ENCODE measurements at places on chromosomes 12 and 14.

DNA sequence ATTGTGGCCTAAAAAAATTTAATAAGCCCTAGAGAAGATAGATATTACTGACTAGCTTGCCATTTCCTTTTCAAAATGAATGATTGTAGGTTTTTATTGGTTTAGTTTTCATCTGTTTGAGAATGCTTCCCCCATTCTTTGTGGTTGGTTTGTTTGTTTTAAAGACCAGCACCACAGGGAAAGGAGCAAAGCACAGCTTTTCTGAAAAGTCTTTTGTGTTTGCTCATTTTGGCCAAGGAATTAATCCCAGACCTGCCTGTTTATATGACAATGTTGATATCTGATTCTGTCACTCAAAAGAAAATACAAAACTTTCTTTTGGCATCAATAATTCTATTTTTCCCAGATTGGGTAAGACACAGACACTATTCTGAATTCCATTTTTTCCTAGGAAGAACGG, 312.5 kb upstream of the FLRT2 start:
- no peak for DNase-seq

DNA sequence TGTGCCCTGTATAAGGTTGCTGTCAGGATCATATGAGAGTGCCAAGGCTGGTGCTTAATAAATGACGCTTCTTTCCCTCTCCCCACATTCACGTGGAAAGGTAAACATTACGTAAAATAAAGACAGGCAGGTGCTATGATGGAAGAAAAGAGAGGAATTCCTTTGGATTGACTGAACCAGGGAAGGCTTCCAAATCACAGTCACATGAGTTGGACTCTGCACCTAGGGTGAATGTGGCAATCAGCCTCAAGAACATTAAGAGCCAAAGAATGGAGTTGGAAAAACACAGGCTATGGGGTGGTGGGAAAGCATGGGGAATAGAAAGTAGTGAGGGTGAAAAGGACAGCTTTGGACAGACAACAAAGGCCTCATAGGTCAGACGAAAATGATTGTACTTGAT, 473.1 kb downstream of the VRK1 start:
- peak; percentile 85 for DNase-seq

GRCh38 chr12:82665142-82665923, 21.4 kb upstream of the TMTC2 start:
- DNase-seq: no peak

- no peak for DNase-seq
Observed at GRCh38 chr12:8779281-8779680, 43.1 kb upstream of the A2ML1 start.

- DNase-seq: no peak
Observed at GRCh38 chr14:67425608-67426007, 13.6 kb upstream of the PLEK2 start.

DNA sequence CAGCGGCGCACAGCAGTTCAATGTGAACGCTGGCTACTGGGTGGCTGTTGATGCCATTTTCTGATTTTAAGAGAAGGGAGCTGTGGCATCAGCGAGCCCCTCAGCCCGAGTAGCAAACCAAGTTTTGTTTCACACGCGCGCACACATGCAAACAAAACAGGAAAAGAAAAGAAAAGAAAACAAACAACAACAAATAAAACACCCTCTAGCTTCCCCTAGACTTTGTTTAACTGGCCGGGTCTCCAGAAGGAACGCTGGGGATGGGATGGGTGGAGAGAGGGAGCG, 540 bp downstream of the PAX9 start:
- DNase-seq: no peak

DNA sequence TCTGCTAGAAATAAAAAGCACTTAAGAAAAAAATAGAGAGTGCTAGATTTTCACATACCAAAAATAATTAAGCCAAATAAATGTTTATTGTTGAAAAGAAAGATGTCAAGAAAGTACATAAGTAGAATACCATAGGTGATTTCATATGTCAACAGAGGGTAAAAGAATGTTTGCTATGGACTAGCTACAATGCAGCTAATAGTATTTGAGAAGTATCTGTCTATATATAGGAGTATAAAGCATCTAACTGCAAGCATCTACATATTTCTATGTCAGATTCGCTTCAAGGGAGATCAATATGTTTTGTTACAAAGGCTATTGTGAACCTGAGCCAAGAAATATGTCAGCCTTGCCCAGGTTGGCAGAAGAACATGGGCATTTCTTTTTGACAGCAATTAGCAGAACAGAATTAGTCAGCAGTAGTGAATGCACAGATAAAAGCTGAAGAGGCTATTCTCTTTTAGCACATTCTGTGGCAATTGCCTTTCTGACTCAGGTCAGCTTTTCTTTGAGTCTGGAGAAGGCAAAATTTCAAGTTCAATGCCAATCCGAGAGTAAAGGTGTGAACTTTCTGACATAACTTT, 140.1 kb downstream of the ALG10B start:
- peak; percentile 8 for DNase-seq

DNA sequence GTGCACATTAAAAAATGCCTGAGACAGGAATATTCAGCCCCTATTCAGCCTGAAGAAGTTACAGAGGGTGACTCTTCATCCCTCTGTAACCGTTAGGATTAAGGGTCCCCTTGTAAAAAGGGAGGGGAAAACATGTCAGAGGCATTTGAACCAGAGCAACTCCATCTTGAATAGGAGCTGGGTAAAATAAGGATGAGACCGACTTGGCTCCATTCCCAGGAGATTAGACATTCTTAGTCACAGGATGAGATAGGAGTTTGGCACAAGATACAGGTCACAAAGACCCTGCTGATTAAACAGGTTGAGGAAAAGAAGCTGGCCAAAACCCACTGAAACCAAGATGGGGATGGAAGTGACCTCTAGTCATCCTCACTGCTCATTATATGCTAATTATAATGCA, 19.9 kb upstream of the MDM1 start:
- DNase-seq: no peak

DNA sequence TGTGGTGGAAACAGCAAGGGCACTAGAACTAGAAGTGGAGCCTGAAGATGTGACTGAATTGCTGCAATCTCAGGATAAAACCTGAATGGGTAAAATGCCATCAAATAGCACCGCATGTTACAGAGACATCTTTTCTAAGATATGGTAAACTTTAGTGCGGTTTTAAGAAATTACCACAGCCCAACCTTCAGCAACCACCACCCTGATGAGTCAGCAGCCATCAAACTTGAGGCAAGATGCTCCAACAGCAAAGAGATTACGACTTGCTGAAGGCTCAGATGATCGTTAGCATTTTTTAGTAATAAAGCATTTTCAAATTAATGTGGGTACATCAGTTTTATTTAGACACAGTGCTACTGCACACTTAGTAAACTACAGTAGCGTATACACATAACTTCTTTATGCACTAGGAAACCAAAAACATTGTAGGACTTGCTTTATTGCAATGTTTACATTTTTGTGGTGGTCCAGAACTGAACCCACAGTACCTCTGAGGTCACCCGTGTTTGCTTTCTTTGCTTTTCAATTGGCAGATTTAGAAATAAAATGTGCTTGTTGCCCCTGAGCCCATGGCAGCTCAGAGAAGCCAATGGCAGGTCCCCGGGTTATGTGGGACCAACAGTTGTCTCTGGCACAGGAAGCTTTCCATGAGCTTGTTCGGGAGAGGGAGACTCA, 15.9 kb downstream of the GOLGA3 start:
- no peak for DNase-seq

GRCh38 chr12:1346126-1346525, 248.3 kb downstream of the FBXL14 start:
- no peak for DNase-seq

DNA sequence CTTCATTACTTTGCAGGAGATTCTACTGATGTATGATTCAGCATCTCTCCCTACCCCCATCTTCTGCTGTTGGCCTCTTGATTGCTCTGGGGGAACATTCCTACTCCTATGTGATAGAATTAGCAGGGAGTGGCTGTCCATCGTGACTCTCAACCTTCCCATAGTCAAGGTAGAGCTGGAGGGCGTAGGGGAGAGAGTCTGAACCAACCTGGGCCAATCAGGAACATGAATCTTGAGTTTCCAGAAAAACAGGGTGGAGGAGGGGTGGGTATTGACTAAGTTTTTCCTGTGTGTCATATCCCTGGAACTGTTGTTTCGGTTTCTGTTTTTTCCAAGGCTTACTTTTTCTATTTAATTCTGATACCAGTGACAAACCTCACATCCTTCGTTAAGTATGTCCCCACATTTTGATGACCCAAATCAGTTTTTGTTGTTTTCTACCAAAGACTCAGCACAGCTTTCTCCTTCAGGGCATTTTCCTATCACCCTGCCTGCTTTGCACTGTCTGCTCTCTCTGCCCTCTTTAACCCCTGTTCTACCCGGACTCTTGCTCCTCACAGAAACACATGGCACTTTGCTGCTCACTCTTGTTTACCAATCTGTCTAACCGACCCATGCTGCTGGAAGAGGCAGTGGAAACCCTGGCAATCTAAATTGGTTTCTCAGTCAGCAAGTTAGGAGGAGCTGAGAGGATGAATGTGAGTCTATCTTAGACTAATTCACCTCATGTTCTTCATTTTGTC, 1428.3 kb downstream of the AACS start:
- no peak for DNase-seq

GRCh38 chr12:107477947-107478610, 207.5 kb upstream of the PWP1 start:
- peak; percentile 47 for DNase-seq

DNA sequence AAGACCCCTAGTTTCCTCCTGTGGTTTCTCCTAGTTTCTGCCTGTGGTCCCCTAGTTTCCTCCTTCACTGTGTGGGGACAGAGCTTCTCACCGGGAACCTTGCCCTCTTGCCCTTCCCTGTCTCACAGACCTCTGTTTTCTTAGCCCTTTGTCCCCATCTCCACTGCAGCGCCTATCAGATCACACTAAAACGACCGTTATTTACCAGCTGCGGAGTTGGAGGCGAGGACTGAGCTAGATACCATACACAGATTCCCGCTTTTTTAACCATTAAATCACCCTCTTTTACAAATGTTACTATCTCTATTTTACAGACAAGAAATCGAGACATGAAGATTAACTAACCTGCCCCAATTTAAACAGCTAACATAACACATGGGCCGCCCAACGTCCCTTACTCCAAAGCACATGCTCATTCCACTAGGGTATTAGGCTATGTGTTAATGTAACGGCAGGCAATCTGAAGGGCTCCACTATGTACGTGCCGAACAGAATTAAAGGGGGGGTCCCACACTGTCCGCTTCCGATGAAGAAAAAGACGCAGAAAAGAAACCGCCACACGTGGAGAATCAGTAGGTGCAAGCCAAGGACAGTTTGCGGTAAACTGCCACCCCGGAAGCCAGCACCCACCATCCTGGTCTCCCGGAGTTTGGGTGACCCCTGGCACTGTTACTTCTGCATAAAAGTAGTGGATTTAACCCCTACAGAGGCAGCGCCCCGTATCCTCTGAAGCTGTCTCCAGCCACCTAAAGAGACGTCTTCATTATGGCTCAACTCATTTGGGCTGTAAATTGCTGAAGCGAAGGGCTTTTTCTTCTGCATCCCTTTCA, 1.9 kb upstream of the FKBP4 start:
- no peak for DNase-seq

GRCh38 chr12:4084573-4084972, 189.0 kb upstream of the CCND2 start:
- no peak for DNase-seq

DNA sequence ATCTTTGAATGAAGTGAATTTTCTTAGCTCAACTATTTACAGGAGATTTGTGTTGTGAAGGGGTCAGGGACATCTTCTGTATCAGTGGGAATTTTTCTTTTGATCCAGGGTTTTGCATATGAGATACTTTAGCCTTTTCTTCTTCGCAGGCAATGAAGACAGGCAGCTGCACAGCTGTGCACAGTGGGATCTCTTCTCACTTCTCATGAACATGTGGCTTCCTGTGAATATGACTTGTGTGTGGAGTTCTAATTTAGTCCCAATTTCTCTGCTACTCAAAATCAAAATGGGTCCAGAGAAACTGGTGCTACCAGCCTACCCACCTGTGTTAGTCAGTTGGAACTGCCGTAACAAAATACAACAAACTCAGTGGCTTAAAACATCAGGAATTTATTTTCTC, 37.8 kb downstream of the ARF6 start:
- no peak for DNase-seq

DNA sequence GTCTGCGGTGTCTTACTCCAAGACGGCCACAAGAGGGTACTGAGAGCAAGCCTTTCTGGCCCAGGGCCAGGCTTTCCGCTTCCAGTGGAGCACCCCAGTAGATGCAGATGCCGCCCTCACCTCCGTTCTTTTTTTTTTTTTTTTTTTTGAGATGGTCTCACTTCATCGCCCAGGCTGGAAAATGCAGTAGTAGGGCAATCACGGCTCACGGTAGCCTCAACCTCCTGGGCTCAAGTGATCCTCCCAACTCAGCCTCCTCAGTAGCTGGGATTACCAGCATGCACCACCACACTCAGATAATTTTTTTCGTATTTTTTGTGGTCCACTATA, 5.6 kb upstream of the LBHD2 start:
- peak; percentile 72 for DNase-seq

DNA sequence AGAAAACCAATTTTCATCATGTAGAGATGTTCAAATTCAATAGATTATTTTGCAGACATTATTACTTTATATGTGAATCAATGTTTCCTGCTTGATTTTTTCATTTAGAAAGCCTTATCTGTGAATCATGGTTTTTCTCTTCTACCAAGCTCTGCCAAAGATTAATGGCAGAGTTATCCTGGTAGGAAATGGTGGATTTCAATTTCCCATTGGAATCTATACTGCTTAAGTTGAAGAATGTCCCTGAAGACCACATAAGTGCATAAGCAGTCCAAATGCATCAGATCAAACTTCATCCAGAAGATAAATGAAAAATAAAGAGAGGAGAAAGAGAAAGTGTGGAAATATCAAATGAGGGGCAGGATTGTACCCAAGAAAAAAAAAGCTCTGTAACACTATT, 5.0 kb downstream of the LUM start:
- no peak for DNase-seq

GRCh38 chr14:104150136-104151025, 12.0 kb downstream of the KIF26A start:
- DNase-seq: no peak

GRCh38 chr12:131057211-131057721, 103.6 kb downstream of the ADGRD1 start:
- DNase-seq: no peak
